ENCODE measurements at places on chromosomes 2 and 18.

DNA sequence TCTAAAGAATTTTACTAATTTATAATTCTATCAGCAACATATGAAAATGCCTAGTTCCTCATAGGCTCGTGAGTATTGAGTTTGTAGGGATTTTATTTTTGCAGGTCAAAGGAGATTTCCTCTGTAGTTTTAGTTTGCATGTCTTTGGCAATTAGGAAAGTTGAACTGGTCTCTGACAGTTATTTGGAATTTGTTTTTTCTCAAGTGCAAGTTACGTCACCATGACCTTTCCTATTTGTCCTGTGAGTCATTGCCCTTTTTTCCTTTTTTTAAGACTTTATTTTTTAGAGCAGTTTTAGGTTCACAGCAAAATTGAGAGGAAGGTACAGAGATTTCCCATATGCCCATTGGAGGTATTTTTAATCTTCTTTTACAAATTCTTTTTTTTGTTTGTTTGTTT is 29.0 kb downstream of the RAMP1 start:
- DNase-seq, result no peak

DNA sequence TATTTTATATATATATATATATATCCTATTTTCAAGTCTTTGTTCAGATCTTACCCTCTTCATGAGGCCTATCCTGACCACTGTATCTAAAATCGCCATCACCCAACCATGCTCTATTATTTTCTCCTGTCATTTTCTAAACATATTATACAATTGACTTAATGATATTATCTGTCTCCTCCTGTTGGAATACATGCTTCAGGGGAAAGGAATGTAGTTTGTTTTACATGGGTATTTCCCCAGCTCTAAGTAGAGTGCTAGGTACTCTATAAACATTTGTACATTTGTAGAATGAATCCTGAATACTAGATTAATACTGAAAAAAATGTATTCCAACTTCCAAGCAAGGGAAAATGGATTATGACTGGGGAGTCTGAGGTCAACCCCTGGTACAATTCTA is 26.2 kb downstream of the TTC21B start:
- DNase-seq, result no peak

- no peak for DNase-seq
Observed at GRCh38 chr2:26223018-26223417, 21.4 kb downstream of the HADHA start.

GRCh38 chr2:229370509-229370908 is 99.4 kb upstream of the PID1 start:
- no peak for DNase-seq

DNA sequence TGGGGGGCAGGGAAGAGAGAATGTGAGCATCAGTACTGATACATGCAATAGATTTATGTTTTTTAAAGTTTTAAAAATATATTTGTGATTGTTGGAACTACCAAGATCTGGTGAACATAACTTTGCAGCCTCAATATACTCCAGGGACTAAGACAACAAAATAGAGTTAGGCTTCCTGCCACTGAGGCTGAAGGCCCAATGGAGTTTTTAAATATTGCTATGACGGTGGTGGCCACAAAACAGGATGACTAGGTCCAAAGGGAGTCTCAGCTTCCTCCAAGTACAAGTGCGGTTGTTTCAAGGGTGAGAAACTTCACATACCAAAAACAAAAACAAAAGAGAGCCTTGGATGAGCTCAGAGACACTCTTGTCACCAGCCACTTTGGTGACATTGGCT is 72.9 kb downstream of the CCBE1 start:
- no peak for DNase-seq

GRCh38 chr2:25419678-25420242 is 78.0 kb upstream of the DNMT3A start:
- no peak for DNase-seq

DNA sequence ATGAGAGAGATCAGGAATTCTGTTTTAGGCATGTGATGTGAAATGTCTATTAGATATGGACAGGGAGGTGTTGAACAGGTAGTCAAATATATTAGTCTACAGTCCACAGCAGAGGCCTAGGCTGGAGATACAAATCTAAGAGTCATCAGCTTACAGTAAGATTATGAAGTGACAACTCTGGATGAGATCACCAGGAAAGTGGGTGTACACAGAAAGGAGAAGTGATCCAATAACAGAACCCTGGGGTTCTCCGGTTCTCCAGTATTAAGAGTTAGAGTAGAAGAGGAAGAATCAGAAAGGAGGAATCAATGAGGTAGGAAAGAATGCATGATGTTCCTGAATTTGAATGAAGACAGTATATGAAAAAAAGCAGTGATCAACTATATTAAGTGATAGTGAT is 362.3 kb downstream of the FIGN start:
- DNase-seq, result no peak
